ENCODE measurements at places on chromosomes 1 and 21.

GRCh38 chr1:222095606-222096475, 354.0 kb upstream of the DUSP10 start:
- no peak for DNase-seq

- no peak for DNase-seq
These were observed 31.6 kb downstream of the VN1R5 start for GRCh38 chr1:247287460-247287859.

DNA sequence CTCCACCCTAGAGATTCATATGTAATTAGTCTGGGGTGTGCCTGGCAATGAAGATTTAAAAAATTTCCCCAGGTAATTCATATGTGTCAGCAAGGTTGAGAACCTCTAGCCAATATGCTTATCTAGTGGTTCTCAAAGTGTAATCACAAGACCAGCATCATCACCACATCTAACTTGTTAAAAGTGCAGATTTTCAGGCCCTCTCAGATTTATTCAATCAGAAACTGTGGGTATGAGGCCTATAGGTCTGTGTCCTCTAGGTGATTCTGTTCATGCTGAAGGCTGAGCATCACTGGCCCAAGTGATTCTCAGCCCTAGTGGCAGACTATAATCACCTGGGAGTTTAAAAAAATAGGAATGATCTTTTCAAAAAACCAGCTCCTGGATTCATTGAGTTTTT, 75.9 kb downstream of the SWT1 start:
- no peak for DNase-seq

- DNase-seq: no peak
These were observed 15.1 kb downstream of the THBS3 start for GRCh38 chr1:155192346-155193274.

- no peak for DNase-seq
These were observed 76.5 kb upstream of the MAP10 start for GRCh38 chr1:232728507-232729263.

DNA sequence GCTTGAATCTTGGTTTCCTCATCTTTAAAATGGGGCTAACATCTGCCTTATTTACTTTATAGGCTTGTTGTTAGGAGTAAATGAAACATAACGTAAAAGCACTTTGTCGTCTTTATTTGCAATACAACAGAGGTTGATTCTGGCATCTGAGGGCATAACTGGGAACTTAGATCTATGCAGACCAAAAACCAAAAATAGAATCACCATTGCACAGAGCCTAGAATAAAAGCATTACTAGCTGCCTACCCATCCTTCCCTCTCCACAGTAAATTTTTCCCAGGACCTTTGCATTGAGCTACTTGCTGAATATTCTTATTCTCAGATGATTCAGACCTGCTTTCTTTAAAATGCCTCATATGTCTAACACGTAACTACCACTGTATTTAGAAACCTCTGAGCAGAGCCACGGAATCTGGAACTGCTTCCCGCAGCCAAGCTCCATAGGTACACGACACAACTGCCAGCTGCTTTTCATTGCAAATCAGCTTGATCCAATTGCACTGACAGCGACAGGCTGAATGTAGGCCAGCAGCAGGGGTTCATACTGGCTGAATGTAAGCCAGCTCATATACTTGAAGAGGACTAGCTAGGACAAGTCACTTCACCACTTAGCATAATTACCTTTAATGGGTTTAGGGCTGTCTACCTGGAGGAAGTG, 33.2 kb upstream of the SERBP1 start:
- DNase-seq: no peak

DNA sequence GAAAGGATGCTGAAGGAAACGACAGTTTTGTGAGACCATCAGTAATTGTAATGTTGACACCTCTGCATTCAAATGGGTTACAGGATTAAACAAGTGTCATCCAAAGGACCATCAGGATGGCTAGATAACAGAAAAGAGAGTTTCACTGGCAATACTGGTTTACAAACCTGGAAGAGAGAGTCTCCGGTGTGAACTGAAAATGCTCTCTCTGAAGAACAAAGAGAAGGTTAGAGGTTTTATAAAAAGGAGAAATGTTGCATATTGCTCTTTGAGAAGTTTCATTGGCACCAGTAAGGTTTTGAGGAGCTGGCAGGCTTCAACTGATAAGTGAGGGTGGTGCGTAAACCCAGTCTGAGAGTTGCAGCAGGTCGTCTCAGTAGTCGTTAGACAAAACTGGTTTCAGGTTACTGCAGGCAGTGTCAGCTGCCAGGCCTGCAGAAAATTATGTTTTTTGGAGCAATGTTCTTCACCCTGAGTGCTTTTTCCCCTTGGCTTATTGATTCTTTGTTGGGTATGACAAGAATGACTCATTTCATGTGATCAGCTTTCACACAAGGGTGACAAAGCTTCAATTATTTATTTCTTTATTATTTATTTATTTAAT, 42.2 kb downstream of the KCNK1 start:
- DNase-seq: no peak

GRCh38 chr1:22157359-22157966, 14.6 kb upstream of the WNT4 start:
- no peak for DNase-seq

- no peak for DNase-seq
These were observed 68.3 kb downstream of the RNASEL start for GRCh38 chr1:182520736-182521135.

- no peak for DNase-seq
These were observed 18.9 kb upstream of the PDXK start for GRCh38 chr21:43699933-43700599.

- DNase-seq: no peak
These were observed 68.7 kb downstream of the DNTTIP2 start for GRCh38 chr1:93810316-93810715.

DNA sequence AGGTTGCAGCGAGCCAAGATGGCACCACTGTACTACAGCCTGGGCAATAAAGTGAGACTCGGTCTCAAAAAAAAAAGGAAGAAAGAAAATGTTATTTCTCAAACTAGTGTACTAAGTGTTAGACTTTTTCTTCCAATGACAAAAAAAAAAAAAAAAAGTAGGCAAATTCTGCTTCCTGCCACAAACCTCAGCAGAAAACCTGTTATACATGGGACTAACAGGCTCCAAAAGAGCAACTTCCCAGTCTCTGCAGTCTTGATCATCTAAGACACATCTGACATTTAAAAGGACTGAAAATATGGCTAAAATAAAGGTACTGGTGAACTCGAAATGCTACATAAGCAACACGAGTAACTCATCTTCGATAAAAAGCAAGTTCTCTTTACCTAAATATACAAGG, 59.6 kb downstream of the HSF2BP start:
- DNase-seq: no peak

DNA sequence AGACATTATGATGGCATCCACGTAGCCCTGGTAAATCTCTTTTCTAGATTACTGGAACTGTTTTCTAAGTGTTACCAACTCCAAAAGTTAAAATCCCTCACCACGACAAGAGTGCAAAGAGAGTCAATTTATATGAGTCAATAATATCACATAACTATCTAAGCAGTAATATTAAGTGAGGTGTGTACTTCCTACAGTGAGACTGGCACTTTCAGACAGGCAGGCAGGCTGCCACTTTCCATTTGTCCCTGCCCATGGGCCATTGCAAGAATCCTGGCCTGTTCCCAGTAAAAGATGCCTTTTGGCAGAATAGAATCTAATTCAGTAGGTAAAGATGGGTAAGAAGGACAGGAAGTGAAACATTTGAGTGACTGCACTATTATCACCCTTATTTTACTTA, 355.6 kb downstream of the PTBP2 start:
- no peak for DNase-seq

DNA sequence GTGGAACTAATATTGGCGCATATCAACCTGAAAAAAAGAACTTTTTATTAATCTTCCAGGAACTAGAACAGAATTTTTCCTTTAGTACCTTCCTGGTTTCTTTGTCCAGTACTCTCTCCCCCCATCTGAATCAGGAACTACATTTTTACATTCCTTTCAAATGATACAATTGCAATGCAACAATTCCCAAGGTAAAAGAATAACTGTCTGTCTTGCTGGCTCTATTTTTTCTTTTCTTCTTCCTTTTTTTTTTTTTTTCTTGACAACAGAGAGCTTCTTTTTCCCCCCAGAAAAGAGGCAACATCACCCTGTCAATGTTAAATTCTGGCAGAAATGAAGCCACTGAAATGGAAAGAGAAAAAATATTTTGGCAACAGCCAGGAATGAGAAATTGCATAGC, 4.5 kb upstream of the CD101 start:
- peak; percentile 44 for DNase-seq

DNA sequence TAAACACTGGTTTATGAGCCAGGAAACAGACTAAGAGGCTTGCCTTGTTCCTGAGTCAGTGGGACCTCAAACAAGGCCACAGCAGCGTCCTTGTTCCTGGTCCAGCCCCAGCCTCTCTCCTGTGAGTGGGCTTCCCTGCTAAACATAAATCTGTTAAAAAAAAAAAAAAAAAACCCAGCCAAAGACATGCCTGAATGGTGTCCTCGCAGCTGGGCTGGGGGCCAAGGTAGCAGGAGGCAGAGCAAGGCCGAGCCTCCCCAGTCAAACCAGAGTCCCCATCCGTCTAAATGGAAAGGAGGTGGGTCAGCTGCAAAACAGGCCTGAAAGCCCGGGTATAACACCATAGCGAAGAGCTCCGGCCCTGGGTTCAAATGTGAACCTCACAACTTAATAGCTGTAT, 18.1 kb upstream of the IFFO2 start:
- DNase-seq: no peak

DNA sequence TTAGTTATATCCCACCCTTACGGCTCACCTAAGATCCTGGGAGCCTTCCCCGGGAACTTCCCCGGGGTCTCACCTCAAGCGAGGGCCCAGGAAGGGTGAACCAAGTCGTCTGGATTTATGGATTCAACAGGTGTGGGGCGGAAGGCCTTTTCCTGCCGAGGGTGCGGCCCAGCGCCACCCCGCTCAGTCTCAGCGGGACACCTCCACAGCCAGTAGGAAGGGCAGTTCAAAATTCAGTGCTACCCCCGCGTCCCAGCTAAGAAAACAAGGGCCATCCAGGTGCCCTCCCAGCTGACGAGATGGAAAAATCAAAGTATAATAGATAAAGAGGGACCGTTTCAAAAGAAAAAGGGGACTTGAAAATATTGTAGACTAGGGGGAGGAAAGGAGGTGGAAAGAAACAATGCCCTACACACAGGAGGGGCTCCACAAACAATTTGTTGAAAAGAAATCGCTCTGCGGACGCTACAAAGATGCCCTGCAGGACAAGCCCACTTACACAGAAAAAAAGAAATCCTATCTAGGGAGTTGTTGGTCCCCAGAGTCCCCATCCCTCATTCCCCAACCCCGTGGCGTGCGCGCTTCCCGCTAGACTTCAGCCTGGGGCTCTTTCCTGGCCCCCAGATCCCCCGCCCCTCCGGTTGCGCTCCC, 1.3 kb downstream of the SLC2A1 start:
- DNase-seq: no peak

- no peak for DNase-seq
These were observed 12.5 kb downstream of the SLC9A1 start for GRCh38 chr1:27142464-27142863.

DNA sequence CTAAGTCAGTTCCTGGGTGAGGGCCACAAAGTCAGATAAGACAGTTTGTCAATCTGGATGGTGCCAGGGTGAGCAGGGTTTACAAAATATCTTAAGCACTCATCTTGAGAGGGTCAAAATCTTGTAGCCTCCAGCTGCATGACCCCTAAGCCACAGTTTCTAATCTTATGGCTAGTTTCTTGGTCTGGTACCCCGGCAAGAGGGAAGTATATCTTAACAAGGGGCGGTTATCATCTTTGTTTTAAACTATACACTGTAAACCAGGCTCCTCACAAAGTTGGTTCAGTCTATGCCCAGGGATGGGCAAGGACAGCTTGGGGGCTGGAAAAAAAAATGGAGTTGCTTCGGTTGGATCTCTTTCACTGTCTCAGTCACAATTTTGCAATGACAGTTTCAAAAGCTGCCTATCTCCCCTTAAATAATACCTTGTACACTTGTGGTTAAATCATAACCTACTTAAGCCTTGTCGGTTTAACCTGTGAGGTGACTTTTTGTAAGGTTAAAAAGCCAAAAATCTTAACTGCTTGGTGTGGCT, 7.8 kb upstream of the CD46 start:
- DNase-seq: no peak

DNA sequence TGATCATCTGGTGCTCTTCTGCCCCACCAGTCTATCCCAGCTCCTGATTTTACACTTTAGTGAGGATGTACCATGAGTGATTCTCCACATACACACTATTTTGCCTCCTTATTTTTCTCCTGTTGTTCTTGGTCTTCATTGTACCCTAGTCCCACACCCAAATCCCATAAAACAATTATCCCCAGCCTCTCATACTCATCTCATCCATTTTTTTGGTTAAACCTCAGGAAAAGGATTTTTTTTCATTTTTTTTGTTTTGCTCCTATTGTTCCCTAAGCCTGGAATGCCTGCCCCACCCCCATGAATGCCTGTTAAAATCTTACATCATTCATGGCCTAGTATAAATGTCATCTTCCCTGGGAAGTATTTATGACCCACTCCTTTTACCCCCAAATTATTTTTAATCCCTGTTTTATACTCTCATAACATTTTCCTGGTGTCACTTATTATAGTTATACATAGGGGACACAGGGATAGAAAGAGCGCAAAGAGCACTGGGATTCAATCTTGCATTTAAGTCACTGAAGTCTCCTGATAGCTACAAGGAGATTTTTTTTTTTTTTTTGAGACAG, 4.9 kb upstream of the LINGO4 start:
- DNase-seq: no peak

- DNase-seq: no peak
These were observed 67.3 kb downstream of the STUM start for GRCh38 chr1:226615876-226616275.

- no peak for DNase-seq
These were observed 3.0 kb upstream of the KCND3 start for GRCh38 chr1:111992476-111992875.

DNA sequence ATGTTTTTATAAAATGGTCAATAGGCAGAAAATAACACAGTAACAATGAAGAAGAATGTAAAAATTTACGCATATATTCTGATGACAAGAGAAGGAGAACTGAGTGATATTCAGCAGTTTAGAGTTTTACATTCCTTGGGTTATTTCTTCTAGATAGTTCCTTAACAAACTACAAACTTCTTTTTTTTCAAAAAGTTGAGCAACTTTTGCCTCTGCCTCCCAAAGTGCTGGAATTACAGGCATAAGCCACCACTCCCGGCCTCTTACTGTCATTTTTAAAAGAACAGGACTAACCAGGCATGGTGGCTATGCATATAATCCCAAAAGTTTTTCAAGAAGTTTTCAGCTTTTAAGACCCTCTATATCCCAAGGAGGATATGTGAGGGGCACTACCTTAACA, 32.9 kb downstream of the ARNT start:
- DNase-seq: no peak

- DNase-seq: no peak
These were observed 72.8 kb upstream of the BCL10 start for GRCh38 chr1:85349224-85349623.

Measured in kidney epithelial cell (primary cell).